ENCODE measurements at places on chromosomes 3 and 15.

- peak; percentile 85 for DNase-seq
These were observed 36.2 kb downstream of the BBS4 start for GRCh38 chr15:72722071-72722696.

- DNase-seq = no peak
These were observed 67.2 kb downstream of the LEO1 start for GRCh38 chr15:51904421-51904820.

DNA sequence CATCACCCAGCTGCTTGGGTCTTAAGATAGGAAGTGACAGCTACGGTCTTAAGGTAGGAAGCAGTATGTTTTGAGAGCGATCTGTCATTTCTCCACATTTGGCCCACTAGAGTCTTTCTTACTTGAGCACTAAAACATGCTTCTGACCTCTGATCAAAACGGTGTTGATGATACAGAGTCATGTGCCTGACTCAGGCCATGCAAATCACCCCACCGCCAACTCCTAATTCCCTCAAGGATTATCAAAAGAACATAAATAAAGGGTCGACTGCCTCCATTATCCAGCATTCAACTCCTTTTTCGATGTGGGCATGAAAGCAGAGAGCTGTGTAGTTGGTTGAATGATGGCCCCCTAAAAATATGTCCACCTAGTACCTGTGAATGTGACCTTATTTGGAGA is 201.7 kb upstream of the PROK2 start:
- no peak for DNase-seq

GRCh38 chr3:21620511-21621155 is 130.4 kb downstream of the ZNF385D start:
- DNase-seq = no peak

DNA sequence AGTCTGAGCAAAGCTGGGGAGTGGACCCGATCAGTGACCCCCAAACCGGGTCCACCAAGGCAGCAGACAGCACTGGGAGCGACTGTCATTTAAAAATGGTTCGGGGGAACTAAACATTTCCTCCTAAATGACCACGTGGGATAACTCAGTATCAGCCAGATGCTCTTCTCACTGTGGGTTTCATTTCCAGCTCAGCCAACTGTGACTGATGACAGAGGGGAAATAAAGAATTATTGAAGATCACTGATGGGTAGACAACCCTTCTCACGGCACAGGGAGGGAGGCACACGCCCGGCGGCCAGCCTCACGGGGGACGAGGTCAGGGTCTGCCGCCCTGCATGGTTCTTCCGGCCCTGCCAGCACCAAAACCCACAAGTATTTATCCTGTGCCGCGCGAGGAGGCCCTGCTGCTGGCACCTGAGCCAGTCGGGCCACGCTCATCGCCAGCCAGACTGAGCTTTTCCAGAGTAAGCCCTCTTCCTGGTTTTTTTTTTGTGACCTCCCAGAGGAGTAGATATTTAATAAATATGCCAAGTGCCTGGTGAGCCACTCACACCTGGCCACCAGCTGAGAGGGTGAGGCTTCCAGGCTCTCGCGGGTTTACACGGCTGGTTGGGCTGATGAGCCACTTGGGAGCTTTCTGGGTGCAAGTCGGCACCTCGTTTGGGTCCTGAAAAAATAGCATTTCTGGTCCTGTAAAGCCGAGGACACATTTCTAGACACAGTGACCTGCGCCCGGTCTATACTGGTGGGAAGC is 6.2 kb downstream of the MELTF start:
- DNase-seq = no peak

DNA sequence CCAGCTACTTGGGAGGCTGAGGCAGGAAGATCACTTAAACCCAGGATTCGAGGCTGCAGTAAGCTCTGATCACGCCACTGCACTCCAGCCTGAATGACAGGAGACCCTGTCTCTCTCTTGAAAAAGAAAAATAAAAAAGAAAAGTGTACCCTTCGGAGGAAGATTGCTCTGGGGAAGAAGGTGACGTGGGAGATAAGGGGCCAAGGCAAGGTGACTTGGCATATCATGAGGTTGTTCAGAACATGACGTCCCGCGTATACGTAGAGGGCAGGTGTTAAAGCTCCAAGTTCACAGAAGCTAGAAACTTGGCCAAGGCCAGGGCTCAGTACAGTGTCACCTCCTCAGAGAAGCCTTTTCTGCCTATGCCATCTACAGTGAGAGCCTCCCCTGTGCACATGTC is 6.7 kb upstream of the ACAD9 start:
- DNase-seq = peak; percentile 24

DNA sequence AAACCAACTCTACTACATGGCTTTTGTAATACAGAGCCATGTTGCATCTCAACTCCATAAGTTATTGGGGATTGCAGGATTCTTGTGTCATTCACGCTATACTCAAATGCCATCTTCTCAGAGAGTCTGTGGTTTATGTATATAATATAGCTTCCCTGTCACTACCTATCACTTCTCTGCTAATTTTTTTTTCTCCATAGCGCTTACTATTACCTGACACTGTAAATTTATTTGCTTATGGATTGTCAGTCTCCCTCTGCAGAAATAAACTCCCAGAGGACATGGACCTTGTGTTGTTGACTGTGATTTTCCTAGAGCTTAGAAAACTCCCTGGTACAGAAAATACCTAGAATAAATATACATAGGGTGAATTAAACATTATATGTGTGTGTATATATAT is 990.5 kb downstream of the TBL1XR1 start:
- DNase-seq = no peak

DNA sequence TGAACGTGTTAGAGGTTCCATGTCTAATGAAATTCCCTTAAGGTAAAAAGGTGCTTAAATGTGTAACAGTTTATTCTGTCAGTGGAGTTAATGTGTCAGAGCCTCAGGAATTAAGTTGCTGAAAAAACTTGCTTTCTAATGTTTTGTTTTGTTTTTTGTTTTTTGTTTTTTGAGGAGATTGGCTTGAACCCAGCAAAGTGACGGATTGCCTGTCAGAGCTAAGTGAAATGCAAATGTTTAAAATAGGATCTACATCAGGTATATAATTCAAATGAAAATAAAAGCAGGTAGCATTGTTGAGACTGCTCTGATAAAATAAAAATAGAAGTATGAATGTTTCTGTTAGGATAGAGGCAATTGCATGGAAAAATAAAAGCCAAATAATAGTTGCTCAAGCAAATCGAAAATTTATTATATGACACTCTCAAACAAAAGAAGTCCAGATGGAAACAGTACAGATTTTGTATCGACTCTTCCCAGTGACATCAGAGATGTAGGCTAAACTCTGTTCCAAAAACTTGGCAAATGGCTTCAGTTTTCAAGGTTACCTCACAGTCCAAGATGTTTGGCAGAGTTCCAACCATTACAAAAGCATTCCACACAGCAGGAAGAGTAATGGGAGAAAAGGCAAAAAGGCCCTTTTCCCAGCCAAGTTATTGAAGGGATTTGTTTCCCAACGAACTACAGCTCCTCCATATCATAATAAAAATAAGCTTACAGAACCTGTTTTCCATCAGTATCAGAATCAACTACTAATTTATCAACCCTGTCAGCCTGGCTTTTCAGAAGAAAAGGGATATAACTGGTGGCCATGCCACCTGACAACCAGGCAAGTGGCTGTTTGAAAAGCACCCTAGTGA is 291.0 kb downstream of the TBL1XR1 start:
- DNase-seq = no peak

DNA sequence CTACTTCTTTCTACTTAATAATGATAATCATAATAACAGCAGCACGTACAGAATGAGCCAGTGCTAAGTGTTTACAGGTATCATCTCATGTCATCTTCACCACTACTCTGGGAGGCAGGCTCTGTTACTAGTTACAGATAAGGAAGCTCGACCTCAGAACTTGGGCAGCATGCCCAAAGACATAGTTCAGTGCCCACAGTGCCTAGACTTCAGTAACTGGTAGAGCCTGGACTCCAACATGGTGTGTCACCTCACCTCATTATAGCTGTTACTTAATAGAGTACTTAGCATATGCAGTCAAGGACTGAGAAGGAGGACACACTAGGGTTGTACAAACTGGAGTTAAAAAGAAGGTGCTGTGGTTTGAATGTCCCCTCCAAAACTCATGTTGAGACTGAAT is 7.6 kb downstream of the GADL1 start:
- DNase-seq = peak; percentile 32

GRCh38 chr3:49028298-49028672 is 913 bp downstream of the IMPDH2 start:
- DNase-seq = no peak

DNA sequence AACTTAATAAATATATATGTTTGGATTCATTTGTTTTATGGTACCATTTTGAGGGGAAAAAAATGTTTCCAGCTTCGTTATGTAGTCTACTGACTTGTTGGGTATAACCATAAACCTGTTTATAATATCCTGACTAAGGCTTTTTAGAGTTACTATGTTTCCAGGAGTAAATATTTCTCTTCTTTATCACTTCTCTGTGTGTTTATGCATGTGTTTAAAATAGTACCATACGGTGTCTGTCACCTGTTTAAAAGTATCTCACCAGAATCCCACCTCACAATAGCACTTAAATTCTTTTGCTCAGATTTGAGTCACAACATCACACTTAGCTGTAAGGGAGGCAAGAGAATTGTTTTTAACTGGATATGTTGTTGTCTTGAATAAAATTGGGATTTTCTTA is 15.1 kb downstream of the LACTB start:
- DNase-seq = no peak

- no peak for DNase-seq
These were observed 4.6 kb upstream of the UQCRC1 start for GRCh38 chr3:48614044-48614443.

- DNase-seq = no peak
These were observed 178.1 kb downstream of the OPA1 start for GRCh38 chr3:193771011-193771652.

- peak; percentile 43 for DNase-seq
These were observed at the start of gene CLSTN2 for GRCh38 chr3:139935016-139935865. Gene CLSTN2, plus strand, starts transcription at chr3:139935185.

DNA sequence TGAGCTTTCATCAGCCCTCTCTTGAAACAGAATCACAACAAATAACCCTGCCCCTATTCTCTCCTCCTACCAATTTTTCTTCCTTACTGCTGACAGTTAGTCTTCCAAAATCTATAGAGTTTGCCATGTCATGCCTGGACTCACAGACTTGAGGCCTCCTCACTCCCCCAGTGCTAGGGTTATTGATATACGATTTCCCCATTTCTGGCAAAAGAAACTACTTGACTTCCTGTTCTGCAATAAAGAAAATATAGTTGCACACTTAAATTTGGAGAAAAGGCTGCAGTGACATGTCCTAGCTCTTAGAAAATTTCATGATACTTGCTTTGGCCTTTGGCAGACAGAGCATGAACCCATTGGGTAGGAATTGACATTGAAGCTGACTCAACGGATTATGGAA is 75.9 kb downstream of the CYP19A1 start:
- no peak for DNase-seq

DNA sequence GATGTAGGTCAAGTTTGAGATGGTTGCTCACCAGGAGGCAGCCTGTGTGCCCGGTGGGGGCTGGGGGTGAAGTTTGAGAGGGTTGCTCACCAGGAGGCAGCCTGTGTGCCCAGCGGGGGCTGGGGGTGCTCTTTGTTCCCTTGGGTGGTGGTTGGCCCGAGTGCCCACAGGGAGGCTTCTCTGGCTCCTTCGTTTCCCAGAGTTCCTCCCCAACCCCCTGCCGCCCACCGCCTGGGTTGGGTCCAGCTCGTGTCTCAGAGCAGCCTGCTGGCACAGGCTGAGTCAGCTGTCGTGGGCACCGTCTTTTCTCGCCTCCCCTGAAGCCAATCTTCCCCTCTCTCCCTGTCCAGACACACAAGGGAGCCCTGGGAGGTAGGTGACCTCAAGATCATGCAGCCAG is 3.1 kb downstream of the APBA2 start:
- no peak for DNase-seq

GRCh38 chr3:185328324-185329004 is 34.5 kb upstream of the MAP3K13 start:
- peak; percentile 49 for DNase-seq

Data from hematopoietic multipotent progenitor cell treated with erythropoietin and hydrocortisone succinate and interleukin-3 and kit ligand, for 6 days (in vitro differentiated cells).